ENCODE measurements at places on chromosomes 6 and 20.

- no peak for DNase-seq
Measured at GRCh38 chr20:4885877-4886276, 115.4 kb downstream of the SLC23A2 start.

- no peak for DNase-seq
Measured at GRCh38 chr6:33905071-33905609, 101.3 kb upstream of the MLN start.

DNA sequence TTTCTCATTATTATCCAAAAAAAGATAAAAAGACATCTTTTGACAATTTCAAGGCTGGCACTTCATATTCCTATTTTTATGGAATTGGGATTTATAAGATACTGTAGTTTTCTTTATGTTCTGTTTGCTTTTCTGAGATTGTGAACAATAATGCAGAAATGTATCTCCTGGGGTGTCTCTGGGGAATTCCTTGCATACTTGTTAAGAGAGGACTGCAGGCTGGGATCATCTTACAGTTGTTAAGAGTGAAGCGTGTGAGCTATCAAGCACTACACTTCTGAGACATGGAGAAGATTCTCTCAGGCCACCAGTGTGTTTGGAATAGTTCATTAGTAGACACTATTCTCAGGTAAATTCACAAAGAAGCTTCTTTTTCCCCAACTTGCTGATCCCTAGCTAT is 963.3 kb upstream of the GJE1 start:
- no peak for DNase-seq

- no peak for DNase-seq
Measured at GRCh38 chr20:59985164-59985563, 26.9 kb downstream of the CDH26 start.

- no peak for DNase-seq
Measured at GRCh38 chr20:40691566-40692239, 2.7 kb upstream of the MAFB start.

- no peak for DNase-seq
Measured at GRCh38 chr20:49346682-49347081, 68.8 kb upstream of the ZNFX1 start.

DNA sequence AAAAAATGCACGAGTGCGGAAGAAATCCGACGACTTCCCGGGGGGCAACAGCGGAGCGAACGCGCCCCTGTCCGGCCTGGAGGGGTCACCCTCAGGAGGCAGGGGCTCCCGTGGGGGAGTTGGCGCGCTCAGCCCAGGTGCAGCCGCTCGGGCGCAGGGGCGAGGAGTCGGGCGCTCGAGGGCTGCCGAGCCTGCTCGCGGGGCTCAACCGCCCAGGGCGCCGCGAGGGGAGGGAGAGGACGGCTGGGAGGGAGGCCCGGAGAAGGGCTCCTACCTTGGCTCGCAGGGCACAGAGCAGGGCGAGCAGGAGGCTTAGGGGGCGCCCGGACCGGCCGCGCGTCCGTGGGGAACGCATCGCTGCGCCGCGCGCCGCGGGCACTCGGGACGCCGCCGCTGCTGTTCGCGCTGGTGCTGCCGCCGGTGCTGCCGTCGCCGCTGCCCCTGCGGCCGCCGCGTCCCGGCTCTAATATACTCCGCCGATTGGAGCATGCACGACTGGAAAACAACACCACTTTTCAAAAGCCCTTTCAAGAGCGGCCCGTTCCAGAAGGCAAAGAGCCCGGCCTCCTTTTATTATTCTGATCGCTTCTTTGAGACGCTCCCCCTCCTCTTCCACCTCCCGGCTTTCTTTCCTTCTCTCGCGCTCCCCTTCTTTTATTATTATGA is 490 bp downstream of the JAG1 start:
- DNase-seq, result peak; percentile 35

GRCh38 chr6:10763006-10763405 is 15.4 kb downstream of the TMEM14B start:
- DNase-seq, result no peak

DNA sequence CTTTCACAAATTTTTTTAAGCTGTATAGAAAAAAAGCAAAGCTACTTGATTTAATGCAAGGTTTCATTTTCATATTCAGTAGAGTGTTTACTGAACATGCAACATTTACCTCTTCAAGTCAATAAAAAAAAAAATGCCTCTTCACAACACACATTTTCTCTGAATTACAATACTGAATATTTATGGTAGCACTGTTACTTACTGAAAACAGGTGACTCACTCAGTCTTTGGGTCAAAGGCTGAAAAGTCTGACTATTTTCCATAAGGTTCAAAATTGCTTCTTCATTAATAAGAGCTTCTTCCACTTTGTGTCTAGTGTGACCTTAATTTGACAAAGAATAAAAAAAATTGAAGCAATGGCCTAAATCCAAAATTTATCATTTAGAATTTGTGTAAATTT is 101.9 kb downstream of the REV3L start:
- no peak for DNase-seq

DNA sequence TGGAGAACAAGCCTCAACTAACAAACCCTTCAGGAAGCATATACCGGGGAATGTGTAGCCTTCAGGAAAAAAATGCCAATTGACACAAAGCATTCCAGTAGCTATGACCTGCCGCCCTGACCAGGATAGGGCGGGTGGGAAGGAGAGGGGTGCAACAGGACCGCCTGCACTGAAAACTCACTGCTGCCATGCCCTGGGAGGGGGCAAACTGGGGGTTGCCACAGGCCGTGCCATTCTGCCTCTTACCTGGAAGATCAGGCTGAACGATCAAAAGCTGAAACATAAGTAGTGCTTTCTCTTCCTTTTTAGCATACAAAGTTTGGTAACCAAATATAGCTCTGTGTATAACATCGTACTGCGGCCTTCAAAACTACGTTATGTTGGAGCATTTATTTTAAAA is 21.7 kb downstream of the NR2E1 start:
- no peak for DNase-seq

DNA sequence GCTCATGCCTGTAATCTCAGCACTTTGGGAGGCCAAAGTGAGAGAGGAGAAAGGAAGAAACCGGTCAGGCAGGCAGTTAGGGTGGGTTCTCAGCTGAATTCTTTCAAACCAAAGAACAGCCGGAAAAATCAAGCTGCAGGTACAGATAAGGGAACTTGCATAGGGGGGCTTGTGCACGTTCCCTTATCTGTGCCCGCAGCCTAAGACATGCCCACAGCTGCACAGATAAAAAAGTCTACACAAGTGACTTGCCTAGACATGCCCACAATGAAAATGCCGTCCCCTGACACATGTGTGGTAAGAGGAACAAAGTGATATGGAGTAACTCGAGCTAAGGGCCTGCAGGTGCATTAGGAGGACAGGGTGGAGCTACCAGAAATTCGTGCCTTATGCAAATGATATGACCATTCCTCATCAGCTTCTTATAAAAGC is 175.8 kb upstream of the SALL4 start:
- no peak for DNase-seq

DNA sequence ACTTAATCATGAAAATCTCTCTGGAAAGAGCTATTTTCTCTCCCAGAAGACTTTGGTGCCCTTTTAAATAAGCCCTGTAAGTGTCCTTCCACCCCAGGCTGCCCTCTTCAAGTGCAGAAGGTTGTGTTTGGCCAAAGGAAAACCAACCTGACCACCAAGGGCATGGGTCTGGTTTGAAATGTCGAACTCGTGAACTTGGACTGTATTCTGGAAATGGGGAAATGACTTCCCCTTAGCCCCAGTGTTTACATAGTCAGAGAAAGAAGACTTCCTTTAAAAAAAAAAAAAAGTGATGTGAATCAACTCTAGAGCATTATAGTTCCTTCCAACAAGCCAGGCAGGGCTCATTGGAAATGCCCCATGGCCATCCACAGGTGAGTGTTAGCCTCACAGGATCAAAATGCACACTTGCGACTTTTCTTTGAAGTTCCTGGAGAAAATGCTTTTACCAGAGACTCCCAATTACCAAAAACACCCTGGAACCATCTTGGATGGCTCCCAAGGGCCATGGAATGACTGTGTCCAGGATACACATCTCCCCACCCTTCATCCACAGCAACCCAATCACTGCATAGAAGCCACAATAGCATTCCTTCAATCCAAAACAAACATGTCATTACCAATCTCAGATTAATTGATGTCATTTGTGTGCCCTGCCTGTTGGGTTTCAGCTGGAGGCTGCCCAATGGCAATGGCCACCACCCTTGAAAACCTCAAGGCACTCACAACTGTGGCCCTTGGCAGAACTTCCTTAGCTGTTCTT is 133.8 kb downstream of the CLIC5 start:
- DNase-seq, result no peak

DNA sequence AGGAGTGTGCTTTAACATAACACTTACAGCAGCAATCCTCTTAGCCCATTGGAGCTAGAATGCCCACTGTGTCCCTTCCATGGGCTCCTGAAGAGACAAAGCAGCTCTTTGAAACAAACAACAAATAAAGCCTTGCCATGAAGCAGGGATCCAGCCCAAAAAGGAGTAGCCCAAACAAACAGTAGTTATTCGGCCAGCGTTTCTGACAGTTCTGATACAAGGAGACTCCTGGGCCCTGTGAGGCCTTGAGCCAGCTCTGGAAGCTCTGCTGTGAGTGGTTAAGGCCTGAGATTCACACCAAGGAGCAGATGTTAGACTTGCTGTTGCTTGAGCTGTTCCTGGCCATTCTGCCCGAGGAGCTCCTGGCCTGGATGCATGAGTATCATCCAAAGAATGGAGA is 16.9 kb upstream of the ZSCAN16 start:
- no peak for DNase-seq

GRCh38 chr6:305371-306206 is 13.3 kb downstream of the DUSP22 start:
- DNase-seq, result no peak

GRCh38 chr6:90144396-90144795 is 152.2 kb downstream of the BACH2 start:
- no peak for DNase-seq

GRCh38 chr6:99709062-99709461 is 102.4 kb downstream of the PRDM13 start:
- no peak for DNase-seq

DNA sequence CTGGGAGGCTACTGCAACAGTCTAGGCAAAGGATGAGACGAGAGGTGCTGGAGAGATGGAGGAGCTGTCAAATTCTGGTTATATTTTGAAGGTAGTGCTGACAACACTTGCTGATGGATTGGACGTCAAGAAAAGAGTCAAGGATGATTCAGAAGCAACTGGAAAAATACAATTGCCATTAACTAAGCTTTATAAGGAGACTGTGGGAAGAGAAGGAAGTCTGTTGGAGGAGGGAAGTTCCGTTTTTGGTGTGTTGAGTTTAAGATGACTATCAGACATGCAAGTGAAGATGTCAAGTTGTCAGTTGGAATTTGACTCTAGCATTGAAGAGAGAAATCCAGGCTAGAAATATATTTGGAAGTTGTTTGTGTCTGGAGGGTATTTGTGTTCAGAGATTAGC is 358.1 kb downstream of the RNGTT start:
- peak; percentile 1 for DNase-seq

DNA sequence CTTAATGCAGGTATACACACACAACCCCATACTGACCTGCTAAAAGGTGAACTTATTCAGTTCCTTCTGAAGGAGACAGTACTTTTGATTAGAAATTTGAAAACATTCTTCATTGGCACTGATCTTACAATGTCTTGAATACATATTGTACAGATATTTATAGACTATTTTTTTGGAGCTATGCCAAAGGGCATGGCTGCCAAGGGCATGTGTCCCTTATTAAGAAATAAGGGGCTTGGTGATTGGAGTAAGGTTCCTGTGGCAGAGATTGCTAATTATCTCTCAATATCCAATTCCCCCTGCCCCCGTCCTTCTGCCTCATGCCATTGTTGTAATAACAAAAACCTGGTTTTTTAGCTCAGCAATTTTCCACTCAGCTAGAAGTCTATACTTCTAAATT is 355.9 kb downstream of the FARS2 start:
- DNase-seq, result no peak

- DNase-seq, result no peak
Measured at GRCh38 chr6:161434921-161435747, 161.3 kb upstream of the AGPAT4 start.
